ENCODE measurements at places on chromosomes 6 and 20. TPM values are rescaled to one million over a fixed set of nuclear protein-coding genes. Genes with fewer than 3 reads are reported as not detected.

DNA sequence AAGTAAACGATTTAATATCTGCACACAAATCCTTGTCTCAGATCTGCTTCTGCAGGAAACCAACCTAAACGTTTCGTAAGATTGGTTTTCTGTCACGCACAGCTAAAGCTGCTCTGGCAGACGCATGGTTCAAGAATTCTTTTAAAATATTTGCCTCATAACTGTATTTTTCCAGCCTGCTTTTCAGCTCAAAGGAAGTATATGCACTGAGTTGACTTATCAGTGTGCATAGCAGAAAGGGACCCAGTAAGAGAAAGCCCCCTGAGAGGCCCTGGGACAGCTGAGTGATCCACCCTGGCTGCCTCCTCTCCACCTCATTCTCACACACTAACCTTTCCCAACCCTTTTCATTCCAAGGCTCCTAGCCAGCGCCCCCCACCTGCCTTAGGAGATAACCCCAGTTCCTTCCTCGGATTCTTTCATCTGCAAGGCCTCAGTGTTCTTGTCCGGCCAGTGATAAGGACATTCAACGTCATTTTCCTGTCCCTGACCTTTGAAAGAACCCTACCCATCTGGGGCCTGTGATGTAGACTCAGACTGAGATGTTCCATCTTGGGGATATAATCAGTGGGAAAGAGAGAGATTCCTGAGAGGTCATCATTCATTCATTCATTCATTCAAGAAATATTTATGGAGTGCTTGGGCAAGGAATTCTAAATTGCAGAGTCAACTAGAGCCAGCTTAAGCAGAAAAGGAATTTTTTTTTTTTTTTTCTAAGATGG lies 22.4 kb upstream of the SLC9A8 start:
- H3K27me3 ChIP-seq, result no peaks in the 10 kb centered on the region
- peak overlapping the region; percentile 31 for H3K27ac ChIP-seq
- DNase-seq, result peak; percentile 44

DNA sequence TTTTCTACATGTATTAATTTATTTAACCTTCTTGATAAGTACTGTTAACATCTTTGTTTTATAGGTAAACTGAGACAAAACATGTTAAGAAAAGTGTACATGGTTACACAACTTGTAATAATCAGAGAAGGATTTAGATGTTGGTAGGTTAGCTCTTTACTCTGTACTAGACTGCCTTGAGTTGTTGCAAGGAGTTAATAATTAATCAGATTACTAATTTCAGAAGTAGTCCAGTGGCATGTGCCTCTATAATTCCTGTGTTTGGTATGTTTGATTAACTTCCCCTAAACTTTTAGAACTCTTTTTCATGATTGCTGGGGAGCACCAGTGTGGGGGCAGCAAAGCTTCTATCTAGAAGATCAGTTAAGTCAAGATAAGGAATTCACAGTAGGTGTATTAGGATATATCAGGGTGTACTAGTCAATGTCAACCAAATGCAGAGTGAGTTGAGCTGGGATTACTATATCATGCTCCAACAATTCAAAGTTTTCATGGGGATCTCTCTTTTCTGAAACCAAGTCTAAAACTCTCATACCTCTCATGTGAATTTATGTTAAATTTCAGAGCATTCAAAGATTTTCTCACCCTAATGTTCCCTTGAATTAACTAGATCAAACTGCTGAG lies 129.7 kb upstream of the AHI1 start:
- no peak for DNase-seq
- no peaks in the 10 kb centered on the region for H3K27me3 ChIP-seq
- no peak overlapping the region for H3K27ac ChIP-seq

Gene C6orf52
- polyA plus RNA-seq, result 12.7 TPM

GRCh38 chr6:155384321-155384952 lies 70.2 kb upstream of the TFB1M start:
- H3K4me3 ChIP-seq, result no peak overlapping the region
- no peaks in the 10 kb centered on the region for H3K27me3 ChIP-seq
- no peak for DNase-seq
- no peaks in the 10 kb centered on the region for H3K4me1 ChIP-seq
- no peaks in the 10 kb centered on the region for H3K36me3 ChIP-seq

DNA sequence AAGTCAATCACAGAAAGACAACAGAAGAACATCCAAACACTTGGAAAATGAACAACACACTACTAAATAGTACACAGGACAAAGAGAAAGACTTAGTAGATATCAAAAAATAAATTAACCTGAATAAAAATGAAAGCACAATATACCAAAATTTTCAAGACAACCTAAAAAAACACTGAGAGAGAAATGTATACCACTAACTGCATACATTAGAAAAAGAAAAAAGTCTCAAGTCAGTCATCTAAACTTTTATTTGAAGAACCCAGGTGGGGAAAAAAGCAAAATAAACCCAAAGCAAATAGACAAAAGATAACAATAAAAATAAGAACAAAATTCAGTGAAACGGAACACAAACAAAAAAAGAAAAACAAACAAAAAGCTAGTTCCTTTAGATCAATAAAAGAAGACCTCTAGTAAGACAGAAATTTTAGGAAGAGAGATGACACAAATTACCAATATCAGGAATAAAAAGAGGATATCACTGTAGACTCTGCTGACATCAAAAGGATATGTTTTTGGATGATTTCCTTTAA lies 172.8 kb downstream of the TRIM27 start:
- no peak overlapping the region for H3K4me3 ChIP-seq
- no peaks in the 10 kb centered on the region for H3K36me3 ChIP-seq
- peaks cover 30% of the 10 kb centered on the region for H3K27me3 ChIP-seq
- no peaks in the 10 kb centered on the region for H3K4me1 ChIP-seq
- no peak for DNase-seq

DNA sequence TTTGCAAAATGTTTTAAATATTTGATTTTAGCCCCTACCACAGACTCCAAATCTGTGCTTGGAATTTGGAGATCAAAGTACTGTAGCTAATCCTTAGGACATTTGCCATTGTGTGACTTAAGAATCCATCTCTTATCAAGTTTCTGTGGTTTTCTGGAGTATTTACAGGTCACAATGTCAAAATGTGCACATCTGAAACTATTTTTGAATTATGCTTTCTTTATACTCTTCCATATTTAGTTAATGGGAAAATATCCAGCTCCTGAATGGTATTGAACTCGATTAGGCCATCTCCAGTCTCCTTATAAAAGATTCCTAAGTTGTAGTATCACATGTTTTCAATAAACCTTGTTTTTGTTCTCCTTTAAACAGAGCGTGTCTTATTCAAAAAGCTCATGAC lies 162.5 kb downstream of the KHDC1L start:
- no peaks in the 10 kb centered on the region for H3K27me3 ChIP-seq
- H3K4me3 ChIP-seq, result no peak overlapping the region
- no peak overlapping the region for H3K27ac ChIP-seq
- no peak for DNase-seq

DNA sequence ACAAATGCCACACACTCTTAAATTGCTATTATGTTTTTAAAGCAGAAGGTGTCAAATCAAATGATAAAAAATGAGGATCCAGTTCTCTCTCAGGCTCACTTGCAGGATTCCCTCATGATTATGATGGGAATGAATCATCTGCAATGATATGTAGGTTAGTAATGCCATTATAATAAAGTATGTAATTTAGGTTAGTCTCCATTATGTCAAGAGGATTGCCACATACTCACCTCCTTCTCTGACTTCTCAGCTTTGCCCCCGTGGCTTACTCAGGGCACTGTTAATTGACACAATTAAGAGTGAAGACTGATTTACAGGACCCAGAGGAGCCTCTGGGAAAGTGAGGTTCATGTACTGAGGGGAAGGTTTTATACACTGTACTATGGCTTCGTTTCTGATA lies 591.7 kb upstream of the NRSN1 start:
- no peak overlapping the region for H3K27ac ChIP-seq
- DNase-seq, result no peak
- no peak overlapping the region for H3K4me3 ChIP-seq
- no peaks in the 10 kb centered on the region for H3K36me3 ChIP-seq
- H3K4me1 ChIP-seq, result no peaks in the 10 kb centered on the region

DNA sequence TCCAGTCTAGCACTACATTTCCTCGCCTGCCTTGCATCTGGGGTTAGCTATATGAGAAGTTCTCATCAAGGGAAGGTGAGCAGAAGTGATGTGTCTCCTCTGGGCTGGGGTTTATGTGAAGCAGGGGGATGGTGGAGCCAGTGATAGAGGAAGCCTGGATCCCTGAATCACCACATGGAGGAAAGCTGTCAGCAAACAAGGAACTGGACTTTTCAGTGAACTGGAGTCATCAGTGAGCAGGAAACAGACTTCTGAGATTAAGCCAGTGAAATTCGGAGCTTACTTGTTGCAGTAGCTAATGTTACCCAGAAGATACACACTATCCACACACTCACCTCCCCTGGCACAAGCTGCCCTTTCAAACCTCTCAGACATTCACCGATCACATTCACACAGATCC lies 13.4 kb upstream of the TOX2 start:
- H3K36me3 ChIP-seq, result no peaks in the 10 kb centered on the region
- no peaks in the 10 kb centered on the region for H3K4me1 ChIP-seq
- no peak overlapping the region for H3K4me3 ChIP-seq
- peaks cover 3% of the 10 kb centered on the region for H3K27me3 ChIP-seq
- no peak overlapping the region for H3K27ac ChIP-seq
- no peak for DNase-seq

Gene CLPSL1
- polyA plus RNA-seq, result not detected

- no peak overlapping the region for H3K4me3 ChIP-seq
- H3K36me3 ChIP-seq, result no peaks in the 10 kb centered on the region
- no peaks in the 10 kb centered on the region for H3K27me3 ChIP-seq
These were observed 227.5 kb upstream of the MYLIP start for GRCh38 chr6:15901141-15902115.

GRCh38 chr6:142276256-142276655 lies 25.6 kb upstream of the ADGRG6 start:
- H3K36me3 ChIP-seq, result no peaks in the 10 kb centered on the region
- no peaks in the 10 kb centered on the region for H3K27me3 ChIP-seq
- no peak for DNase-seq
- no peak overlapping the region for H3K4me3 ChIP-seq
- H3K27ac ChIP-seq, result no peak overlapping the region

GRCh38 chr6:134169871-134170486 lies 117.6 kb upstream of the SLC2A12 start:
- DNase-seq, result no peak
- no peak overlapping the region for H3K27ac ChIP-seq
- peaks cover 45% of the 10 kb centered on the region for H3K36me3 ChIP-seq

Measured in large intestine (tissue), 12 donors.